EL (cell line): ENCODE measurements at places on chromosomes 11 and 22.

DNA sequence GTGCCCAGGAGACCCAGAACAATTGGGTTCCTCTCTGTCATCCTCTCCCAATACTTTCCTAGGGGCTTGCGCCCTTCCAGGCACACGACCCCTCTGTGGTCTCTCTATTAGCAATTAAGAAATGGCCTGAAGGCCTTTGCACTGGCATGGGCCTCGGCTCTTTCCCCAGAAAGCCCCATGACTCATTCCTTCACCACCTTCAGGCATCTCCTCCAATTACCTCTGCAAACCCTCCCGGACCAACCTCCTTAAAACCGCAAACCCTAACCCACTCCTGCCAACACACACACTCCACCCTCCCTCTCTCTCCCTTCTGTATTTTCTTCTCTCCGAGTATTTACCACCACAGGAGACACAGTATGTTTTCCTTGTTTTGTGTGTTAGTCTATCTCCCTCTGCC, 36.7 kb downstream of the LARGE1 start:
- no peak for DNase-seq

DNA sequence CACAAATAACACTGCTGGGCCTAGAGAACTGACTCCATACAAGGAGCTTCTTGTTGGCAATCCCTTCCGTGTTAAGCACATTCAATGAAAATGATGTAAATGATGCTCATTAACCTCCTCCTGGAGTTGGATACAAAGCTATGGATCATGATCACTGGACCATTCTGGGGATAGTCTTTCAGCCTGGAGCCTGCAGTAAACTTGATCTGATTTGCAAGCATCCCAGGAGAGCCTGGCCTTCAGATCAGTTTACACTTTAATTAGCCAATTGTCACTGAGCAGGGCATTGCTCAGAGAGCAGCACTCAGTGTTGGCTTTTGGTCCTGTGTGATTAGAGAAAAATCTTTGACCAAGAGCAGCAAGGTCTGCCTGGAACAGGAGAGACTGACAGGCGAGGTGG, 45.6 kb downstream of the ARFGAP3 start:
- DNase-seq, result no peak

DNA sequence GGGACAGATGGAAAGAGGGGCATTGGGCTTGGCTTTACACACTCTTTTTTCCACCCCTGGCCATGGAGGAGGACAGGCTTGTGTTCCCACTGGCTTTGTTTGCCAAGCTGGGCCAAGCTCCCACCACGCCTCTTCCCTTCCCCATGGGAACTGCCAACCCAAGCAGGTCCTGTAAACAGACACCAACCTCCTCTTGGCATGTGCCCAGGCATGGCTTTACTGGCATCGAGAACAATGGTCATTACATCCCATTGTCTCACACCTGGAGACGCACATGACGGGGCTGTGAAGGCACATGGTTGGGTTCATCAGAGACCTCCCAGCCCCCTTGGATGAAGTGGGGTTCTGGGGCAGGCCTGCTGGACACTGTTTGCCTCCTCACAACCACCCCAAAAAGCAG, 11.7 kb downstream of the SEC14L3 start:
- DNase-seq, result no peak

DNA sequence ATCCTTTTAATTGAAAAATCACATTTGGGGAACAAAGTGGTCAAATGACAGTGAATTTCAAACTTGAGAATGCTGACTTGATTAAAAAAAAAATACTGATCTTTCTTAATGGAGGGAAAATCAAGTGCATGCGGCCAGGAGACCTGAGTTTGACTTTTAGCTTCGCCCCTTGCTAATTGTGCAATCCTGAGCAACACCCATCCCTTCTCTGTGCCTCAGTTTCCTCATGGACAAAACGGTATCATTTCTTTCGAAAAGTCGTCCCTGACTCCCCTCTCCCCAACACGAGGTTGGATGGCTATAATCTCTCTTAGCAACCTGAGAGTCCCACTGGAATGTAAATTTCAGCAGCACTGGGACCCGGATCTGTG, 959 bp upstream of the FJX1 start:
- DNase-seq, result no peak

GRCh38 chr11:31646216-31646615, 136.6 kb downstream of the ELP4 start:
- no peak for DNase-seq

DNA sequence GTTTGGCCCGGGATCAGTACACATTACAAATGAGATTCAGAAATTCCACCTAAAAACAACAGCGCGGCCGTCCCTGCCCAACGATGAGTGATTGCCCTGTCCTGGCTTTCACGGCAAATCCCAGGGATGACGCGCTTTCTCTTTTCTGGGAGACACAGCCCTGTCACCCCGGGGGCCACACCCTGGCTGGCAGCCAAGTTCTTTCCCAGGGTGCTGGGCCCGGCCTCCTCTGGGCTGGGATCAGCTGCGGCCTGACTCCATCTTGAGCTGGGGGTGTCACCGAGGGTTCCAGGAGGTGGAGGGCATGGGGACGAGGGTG, 82.7 kb downstream of the FBLN1 start:
- peak; percentile 70 for DNase-seq

DNA sequence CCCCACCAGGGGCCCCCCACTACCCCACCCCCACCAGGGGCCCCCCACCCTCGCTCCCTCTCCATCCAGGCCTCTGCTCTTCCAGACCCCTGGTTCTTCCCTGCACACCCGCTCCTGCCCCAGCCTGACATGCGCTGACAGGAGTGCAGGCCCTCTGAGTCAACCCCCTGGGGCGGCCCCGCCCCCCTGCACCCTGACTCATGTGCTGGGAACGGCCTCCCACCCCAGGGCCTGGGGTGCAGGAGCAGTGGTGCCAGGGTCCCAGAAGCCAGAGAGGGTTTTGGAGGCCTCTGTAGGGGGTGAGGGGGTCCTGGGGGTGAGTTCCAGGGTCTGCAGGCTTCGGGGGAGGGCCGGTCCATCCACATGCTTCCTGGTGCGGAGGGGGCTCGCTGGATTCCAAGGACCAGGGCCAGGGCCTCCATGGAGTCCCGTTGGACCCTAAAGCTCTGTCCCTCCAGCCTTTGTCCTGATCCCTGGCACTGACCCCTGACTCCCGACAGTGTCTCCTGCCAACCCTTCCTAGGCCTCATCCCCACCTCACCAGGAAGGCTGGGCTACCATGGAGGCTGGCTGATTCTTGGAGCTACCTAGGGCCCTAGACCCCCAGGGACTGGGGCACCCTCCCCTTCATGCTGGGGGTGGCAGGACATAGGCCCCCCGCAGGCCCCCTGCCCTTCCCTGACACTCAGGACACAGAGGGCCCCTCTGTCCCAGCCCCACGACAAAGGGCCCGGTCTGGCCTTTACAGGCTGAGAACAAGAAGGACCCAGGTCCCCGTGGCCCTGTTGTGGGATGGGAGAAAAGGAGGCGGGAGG, 583 bp upstream of the PKP3 start:
- peak; percentile 92 for DNase-seq

DNA sequence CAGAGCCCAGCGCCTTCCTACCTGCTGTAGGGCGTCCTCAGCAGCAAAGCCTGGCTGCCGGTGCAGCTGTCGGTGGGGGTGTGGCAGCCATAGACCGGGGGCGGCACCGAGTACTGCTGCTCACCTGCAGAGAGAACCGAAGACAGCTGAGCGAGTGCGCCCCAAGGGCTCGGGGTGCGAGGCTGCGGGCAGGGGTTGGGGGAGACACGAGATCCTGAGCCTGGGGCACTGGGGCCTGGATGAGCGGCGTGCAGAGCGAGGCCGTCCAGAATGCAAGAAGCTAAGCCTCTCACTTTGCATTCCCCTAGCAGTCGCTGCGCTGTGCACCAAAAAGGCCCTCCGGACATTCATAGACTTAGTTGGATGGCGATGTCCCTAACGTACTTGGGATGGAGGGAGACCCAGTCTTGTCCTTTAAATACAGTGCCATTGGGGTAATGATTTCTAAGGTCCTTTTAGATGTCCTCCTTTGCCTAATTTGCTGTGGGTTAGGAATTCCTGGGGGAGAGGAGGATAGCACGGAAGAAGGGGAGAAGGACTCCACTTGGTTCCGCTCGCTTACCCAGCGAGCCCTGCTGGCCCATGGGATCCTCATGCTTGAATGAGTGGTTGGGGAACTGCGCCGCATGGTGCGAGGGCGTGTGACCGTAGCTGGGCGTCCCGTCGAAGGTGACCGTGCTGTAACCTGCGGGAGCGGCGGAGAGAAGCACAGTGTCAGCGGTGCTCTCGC, 7.2 kb downstream of the WT1 start:
- no peak for DNase-seq

- DNase-seq, result no peak
Measured at GRCh38 chr11:128422576-128423370, 164.6 kb downstream of the ETS1 start.

- DNase-seq, result no peak
Measured at GRCh38 chr11:70313945-70314344, 43.5 kb downstream of the PPFIA1 start.

- no peak for DNase-seq
Measured at GRCh38 chr11:109553284-109553683, 131.3 kb downstream of the C11orf87 start.

DNA sequence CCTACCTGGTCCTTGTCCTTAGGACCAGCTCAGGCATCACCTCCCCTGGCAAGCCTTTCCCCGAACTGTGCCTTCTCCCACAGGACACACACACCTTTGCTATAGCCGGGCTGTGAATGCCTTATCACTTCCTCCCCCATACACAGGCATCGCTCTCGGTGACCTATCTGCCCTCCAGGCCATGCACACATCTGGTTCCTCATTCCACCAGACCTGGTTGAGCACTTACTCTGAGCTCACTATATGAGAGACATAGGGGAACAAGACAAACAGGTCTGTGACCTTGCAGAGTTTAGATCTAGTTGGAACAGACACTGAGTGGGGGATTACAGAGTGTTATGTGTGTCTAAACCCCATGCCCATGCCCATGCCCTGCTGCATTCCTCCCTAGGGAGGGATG, 3.1 kb upstream of the BCR start:
- DNase-seq, result no peak

GRCh38 chr11:19978668-19979518, 181.4 kb downstream of the DBX1 start:
- peak; percentile 82 for DNase-seq

DNA sequence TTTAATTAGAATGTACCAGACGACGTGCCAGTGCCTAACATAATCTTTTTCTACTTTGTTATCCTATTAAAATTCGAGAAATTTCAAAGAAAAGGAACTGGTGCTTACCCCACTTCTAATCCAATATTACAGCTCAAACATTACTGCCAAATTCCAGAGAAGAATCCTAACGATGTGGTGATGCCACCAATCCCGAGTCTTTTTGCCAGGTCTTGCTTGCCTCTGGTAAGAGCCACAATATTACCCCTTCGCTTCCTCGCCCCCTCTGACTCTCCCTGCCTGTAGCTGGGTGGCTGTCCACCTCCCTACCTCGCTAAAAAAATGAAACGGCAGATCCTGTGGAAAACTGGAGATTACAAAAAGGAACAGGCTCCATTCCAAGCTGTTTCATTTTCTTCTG, 49.4 kb upstream of the TBCEL start:
- no peak for DNase-seq

GRCh38 chr22:21730535-21731308, 4.9 kb downstream of the YPEL1 start:
- DNase-seq, result no peak

- no peak for DNase-seq
Measured at GRCh38 chr11:82895437-82896091, 4.7 kb downstream of the PRCP start.

DNA sequence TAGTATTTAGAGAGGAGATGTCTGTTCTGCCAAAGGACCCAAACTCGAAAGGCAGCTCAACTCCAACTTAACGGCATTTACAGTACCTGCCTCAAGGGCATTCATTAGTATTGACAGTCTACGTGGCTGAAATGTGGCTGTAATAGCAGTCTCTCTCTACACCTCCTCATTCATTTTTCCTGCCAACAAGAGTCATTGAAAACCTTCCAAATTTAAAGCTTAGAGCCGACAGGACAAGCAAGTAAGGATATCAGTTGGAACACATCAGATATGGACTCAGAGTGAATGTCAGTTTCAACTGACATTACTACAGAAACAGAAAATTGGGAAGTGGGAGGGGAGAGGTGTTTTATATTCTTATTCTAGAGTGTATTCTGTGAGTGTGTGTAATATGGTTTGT, 253.1 kb downstream of the CADM1 start:
- DNase-seq, result no peak

GRCh38 chr22:44616882-44617655, 84.9 kb upstream of the PRR5 start:
- no peak for DNase-seq

- DNase-seq, result no peak
Measured at GRCh38 chr11:35608502-35608901, 9.8 kb upstream of the FJX1 start.

DNA sequence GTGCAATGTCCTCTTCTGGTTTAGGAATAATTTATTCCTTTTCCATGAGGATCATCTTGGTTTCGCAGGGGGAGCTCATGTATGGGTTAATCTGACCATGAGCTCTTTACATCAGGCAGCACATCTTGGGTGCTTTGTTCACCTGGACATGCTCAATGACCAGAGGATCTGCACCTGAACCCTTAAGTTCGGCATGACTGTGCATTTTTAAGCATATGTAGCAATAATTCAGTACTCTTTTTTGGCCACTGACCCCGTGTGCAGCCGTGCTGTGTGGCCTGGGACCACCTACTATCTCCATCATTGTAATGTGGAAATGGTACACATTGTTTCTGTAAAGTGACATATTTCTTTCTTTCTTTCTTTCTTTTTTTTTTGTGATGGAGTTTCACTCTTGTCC, 62.9 kb downstream of the DEPDC5 start:
- DNase-seq, result no peak

GRCh38 chr11:15114501-15115475, at the start of gene INSC:
Gene INSC, plus strand, starts transcription at chr11:15114923. Its CDS starts 34,252 bp downstream, at chr11:15149175.
- DNase-seq, result no peak

- DNase-seq, result no peak
Measured at GRCh38 chr11:61108847-61109585, 6.7 kb downstream of the CD5 start.

- DNase-seq, result no peak
Measured at GRCh38 chr11:70587075-70587389, 188.7 kb downstream of the CTTN start.

- DNase-seq, result no peak
Measured at GRCh38 chr11:18726040-18726439, at the start of gene IGSF22. Gene IGSF22, minus strand, starts transcription at chr11:18726188. Its CDS starts 1,952 bp downstream, at chr11:18724236.

DNA sequence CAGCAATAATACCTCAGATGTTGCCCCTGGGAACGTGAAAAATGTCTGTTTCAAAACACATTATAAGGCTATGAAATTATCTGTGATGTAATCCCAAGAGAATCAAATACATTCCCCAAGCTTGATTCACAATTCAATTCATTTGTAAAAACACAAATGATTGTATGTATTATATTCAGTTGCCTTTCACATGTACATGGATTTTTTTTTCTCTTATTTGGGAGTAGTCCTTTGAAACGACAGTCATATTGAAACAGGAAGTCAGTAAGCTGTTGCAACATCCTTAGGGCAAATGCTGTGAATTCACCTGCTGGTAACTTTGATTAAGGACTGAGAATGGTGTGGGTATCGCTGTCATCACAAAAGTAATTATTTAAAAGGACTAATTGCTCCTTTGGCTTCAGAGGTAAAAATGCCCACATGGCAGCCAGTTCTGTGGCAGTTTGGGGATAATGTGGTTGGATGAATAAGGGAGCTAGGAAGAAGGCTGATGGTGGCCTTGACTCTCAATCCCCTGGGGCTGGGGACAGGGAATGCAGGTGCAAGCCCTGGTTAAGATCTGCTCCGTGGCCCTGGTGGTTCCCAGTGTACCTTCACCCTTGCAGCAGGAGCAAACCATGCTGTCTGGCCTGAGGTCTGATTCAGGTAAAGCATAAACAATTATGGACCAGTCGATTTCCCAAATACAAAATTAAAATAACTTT, 13.2 kb downstream of the EHF start:
- DNase-seq, result peak; percentile 62
